HT-29 (cell line): ENCODE measurements at places on chromosomes 16 and 17. TPM values are rescaled to one million over a fixed set of nuclear protein-coding genes. Genes with fewer than 3 reads are reported as not detected.

Gene MPDU1
- total RNA-seq = 79.8 and 81.4 TPM in 2 replicates

Gene DPEP2
- total RNA-seq = not detected in 2 replicates

Gene MRC2
- 2.4 and 2.8 TPM in 2 replicates for total RNA-seq

Gene HES7
- total RNA-seq = 0.61 and 0.76 TPM in 2 replicates

Gene KRT31
- total RNA-seq = not detected in 2 replicates

GRCh38 chr16:27781195-27781524, 231.2 kb downstream of the KATNIP start:
- no peak for DNase-seq

GRCh38 chr17:75848523-75849278, 4.5 kb upstream of the UNC13D start:
- peak; percentile 94 for DNase-seq

DNA sequence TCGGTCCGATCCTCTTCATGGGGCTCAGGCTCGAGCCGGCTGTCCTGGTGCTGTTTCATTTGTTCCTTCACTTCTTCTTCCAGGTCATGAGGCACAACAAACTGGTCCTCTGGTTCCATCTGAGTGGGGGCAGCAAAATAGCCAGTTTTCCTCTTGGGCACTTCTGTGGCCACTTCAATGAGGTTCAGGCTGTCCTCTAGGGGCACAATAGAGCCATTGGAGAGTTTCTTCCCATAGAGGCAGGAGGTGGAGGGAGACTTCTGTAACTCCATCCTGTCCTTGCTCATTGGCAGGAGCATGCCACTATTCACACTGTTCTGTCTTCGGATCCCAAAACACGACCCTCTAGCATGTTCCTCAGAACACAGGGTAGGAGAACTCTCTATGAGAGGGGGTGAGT, 22.9 kb downstream of the MARVELD3 start:
- DNase-seq = peak; percentile 41

DNA sequence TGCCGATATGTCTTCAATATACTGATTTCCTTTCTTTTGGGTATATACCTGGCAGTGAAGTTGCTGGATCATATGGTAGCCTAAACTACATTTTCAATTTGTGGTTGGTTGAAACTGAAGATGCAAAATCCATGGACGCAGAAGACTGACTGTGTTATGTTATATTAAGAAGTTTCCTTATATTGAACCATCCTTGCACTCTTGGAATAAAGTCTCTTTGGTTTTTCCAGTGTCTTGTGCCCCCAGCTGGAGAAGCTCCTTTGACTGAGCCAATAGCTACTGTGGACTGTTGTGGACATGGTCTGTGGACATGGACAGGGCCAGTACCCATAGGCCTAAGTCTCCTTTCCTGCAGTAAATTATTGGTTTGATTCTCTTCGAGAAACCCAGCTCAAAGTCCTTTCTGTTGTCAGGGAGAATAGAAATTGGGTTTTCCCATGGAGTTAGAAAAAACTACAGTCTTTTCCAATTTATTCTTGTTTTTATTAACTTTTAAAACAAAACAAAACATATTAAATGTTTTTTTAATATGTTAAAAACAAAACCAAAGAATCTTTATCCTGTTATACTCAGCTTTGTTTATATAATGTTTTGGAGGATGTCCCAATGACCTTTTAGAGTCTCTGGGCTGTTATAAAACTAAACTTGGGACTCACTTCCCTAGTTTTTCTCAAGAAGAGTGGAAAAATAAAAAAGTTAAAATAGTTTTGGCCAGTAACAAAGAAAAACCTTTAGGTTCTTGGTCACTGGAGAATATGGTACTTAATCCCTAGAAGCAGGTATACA, 15.2 kb upstream of the IL34 start:
- no peak for DNase-seq

- no peak for DNase-seq
Measured at GRCh38 chr17:79538291-79538690, 72.6 kb downstream of the RBFOX3 start.

DNA sequence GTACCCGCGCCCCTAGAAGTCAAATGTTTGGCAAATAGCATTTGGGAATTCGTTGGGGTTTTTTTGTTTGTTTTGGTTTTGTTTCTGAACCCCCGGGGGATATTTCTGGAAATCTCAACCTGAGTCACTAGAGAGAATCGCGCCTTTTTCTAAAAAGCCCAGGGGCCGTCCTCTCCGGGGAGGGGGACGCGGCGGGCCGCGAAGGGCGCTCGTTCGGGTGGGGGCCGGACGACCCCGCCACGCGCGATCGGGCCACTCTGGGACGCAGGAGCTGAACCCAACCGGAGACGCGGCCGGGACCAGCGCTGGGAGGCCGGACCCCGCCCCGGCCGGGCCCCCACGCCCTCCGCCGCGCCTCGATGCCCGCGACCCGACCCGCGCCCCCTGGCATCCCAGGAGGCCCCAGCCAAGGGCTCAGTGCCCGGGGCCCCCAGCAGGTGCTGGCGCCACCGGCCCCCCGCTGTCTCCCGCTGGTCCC, 302 bp downstream of the LITAF start:
- no peak for DNase-seq
